Inflammatory macrophage (primary cell): ENCODE measurements at places on chromosomes 7 and 10.

DNA sequence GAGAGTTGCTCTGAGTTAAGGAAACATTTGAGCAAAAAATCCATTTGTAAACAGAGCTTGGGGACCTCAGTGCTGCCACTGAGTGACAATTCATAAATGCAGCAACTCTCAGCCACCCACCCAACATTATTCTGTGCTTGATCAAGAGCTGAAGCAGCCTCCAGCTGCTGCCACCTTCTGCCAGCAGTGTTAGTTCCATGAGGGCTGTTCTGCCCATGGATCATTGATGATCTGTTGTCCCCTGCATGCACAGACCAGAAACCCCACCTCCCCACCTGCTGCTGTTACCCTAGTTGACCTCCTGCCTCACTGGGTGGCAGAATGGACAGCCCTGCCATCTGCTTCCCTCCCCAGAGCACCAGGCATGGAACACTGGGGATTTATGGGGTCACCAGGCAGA lies 305.4 kb downstream of the KCNMA1 start:
- DNase-seq = no peak

DNA sequence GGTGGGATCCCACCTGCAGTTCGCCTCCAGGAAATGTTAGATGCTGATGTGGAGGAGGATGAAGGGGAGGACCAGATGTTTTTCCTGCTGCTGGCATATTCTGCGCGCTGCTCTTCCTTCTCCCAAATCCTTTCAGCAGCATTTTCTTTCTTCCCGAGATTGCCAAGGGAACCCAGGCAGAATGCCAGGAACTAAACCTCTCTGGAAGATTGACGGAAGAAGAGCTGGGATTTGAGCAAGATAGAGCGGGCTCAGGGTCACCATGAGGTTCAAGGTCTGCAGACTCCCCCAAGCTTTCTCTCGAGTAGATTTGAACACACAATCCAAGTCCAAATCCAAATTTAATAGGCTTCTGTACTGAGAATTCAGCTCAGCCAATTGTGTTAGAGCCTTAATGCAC lies 345.2 kb upstream of the C7orf33 start:
- DNase-seq = no peak

DNA sequence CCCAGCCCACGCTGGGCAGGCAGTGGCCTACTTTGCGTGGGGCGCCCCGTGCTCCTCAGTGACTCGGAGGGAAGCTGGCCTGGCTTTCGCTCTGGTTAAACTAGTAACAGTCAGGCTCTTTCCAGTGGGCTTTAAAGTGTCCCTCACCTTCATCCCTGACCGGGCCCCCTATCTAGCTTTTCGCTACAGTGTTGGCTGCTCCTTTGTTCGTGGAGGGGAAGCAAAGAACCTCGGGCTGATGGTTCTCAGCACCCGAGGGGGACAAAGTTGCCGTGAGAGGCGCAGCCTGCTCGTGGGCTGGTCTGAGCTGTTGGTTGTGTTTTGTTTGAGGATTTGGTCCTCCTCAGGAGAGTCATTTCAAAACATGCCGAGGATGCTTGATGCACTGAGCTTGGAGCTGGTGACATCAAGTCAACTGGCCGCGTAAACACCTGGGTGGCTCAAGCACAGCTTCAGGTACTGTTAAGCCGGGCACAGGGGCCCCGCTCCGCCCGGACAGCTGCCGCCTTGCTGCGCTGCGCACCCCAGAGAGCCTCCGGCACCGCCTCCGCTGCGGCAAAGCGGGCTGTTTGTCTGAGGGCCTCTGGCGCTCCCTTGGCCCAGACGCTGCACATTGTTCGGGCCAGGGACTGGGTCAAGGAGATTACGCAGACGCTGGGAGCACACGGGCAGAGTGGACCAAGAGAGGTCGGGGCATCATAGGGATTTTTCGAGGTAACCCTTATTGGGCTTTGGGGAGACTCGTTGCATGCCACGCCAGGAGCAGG lies 1.6 kb downstream of the DLX6 start:
- no peak for DNase-seq

- no peak for DNase-seq
Measured at GRCh38 chr10:130931256-130931655, 380.3 kb downstream of the TCERG1L start.

DNA sequence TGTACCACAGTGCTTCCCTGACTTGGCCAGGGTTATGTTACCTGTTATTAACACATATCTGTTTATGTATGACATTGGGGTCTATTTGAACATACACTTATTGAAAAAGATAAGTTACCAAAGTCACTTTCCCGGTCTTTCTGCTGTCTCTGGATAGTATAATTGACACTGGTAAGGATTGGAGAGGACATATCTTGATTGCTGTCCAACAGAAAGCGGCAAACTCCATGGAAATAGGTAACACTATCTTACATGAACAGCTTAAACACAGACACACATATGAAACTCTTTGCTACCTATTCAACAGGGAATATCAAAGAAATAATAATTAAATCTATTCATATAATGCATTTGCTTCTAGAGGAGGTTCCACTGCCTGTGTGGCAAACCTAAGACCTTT lies 282.5 kb upstream of the AOAH start:
- no peak for DNase-seq
